ENCODE measurements at places on chromosomes 6 and 20.

- DNase-seq, result no peak
Observed at GRCh38 chr20:13817342-13817741, 32.5 kb downstream of the NDUFAF5 start.

GRCh38 chr6:11689847-11690246 is 88.8 kb downstream of the ADTRP start:
- DNase-seq, result no peak

DNA sequence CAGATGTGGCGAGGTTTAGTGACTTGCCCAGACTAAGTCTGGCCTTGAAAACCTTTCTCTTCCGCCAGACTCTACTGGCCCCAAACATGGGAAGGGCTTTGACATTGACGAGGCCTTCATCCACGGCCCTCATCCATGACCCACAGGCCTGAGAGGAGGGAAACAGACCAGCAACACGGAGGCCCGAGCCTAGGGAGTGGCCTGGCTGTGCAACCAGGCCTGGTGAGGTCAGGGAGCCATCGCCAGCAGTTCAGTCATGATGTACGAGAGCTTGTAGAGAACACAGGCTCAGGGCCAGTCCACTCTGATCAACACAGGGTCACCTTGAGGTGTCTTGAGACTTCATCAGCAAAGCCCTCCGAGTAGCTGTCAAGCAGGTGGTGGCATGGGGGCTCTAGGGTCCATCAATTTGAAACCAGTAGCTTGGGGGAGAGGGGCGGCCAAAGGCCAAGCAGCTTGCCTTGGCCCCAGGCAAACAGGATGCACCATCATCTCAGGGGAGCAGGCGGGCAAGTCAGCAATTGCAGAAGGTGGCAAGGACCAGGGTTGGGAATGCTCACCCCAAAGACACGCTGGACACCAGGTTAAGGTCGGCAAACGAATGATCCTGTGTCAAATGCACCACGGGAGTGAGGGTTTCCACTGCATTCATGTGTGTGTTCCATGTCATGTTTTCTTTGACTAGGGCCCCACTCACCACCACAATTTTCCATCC is 36.1 kb downstream of the GFOD1 start:
- DNase-seq, result no peak

GRCh38 chr6:24205020-24205492 is 79.0 kb downstream of the NRSN1 start:
- peak; percentile 46 for DNase-seq

GRCh38 chr6:26363882-26364701 is 906 bp upstream of the BTN3A2 start:
- DNase-seq, result no peak

- no peak for DNase-seq
Observed at GRCh38 chr6:113185299-113185698, 671.8 kb upstream of the MARCKS start.

GRCh38 chr6:149336609-149336928 is 19.1 kb downstream of the TAB2 start:
- DNase-seq, result no peak

GRCh38 chr20:42125426-42125825 is 507.2 kb upstream of the CHD6 start:
- no peak for DNase-seq

DNA sequence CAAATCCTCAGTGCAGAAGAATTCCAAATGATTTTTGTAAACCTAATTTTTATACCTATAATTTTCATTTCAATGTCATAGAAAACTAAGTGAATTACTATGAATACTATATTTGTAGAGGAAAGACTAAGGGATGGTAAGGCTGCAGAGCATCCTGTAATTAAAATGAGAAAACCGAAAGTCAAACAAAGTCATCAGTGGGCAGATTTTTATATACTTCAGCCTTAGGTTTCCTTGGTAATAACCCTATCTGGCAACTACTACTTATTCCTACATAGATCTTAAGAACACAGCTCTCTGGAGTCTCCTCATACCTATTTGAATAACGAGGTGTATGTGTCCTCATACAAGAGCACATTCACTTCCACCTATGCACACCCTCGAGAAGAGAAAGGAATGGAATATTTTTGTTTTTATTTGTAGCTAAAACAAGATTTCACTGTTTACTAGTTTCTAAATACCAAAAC is 117.9 kb upstream of the SGK1 start:
- no peak for DNase-seq

DNA sequence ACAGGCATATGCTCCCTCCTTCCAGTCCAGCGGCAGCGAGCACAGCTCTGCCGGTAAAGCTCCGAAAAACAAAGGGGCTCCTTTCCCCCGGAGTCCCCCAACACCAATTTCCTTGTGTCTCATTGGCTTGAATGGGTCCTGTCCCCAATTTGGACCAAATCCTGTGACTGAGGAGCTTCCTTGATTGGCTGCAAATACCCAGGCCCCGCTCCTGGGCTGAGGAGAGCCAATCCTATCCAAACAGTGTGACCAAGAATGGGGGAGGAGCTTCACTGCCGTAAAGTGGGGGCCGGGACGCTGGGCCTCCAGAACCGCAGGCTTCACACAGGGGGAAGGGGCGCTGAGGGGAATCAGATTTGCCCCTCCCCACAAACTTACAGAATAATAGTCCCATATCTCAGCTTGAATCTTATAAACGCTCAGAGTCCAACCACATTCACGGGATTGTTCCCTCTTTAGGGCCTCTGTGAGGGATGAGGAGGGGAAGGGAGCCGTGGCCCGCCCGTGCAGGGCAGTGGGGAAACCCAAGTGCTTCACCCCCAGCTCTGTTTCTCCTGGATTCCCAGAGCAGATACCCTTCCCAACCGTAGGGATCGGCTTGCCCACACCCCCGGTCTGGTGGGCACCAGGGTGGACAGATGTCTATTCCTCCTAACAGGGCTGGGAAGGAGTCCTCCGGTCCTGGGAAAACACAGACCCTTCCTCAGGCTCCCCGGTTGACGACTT is 141.0 kb upstream of the MLN start:
- DNase-seq, result no peak

DNA sequence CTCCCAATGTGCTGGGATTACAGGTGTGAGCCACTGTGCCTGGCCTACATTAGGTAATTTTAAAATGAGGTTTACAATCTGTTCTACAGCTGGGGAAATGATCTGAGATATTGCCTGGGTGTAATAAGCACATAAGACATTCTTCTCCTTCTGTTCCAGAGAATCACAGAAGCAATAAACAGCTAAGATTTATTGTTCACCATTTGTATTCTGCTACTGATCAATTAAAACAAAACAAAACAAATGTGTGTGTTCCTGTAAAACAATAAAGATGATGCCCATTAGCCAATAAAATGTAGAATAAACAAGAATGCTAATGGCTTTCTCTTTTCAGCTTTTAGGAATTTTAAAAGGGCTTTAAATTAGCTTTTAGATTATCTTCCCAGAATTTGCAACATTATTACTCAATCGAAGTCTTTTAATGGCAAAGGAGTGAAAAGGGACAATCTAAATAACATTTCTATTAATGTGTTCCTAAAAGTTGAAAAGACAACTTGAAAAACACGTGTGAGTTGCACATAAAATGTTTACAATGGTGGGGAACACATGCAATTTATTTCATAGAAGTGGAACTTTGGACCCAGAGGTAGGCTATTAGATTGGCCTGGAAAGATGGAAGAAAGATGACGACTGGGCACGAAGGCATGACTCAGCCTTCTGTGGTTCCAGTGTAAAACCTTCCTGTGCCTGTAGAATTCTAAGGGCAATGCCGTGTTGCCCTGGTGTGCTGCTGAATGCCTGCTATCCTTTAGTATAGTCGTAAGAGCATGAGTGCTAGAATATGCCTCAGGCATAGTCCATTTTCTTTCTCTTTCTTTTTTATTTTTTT is 29.0 kb upstream of the DEK start:
- no peak for DNase-seq

- DNase-seq, result no peak
Observed at GRCh38 chr20:37411408-37412219, 65.7 kb downstream of the SRC start.

- DNase-seq, result no peak
Observed at GRCh38 chr6:20835315-20836010, 301.2 kb downstream of the CDKAL1 start.

- DNase-seq, result no peak
Observed at GRCh38 chr6:170584954-170585498, 589 bp upstream of the PDCD2 start.

GRCh38 chr6:113292646-113293422 is 564.3 kb upstream of the MARCKS start:
- no peak for DNase-seq

DNA sequence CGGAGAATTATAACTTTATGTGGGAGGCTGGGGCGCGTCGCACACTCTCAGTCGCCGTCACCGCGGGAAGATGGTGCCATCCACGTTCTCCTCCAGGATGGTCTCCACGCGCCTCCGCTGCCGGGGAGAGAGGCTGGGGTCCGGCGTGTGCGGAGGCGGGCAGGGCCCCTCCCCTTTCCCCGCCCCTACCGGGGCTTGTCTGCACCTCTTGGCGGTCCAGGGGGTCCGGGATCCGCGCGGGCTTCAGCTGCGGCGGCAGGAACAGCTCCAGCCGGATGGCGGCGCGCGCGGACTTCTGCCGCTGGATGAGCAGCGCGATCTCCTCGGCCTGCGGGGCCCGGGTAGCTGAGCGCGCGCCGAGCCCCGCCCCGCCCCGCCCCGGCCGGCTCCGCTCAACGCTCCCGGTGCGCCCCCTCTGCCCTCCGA is 807 bp downstream of the LKAAEAR1 start:
- DNase-seq, result peak; percentile 95

DNA sequence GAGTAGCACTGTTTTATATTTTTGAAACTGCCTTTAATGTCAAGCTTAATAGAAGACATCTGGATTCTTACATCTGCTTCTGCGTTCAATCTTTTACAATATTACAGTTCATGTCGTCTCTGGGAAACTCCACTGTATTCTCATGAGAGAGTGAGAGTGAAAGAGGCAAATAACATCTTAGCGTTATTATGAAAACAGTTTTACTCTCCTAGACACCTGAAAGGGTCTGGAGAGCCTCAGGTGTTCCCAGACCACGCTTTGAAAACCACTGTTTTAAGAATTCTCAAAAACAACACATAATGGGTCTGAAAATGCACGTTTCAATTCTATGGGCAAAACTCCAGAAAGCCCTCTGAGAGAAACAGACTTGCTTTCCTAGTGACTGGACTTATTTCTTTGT is 63.3 kb downstream of the ARHGAP18 start:
- DNase-seq, result no peak

GRCh38 chr6:37499433-37500293 is at the start of gene CCDC167:
Gene CCDC167 (minus strand): TSS chr6:37499893. CDS start chr6:37499863, 30 bp downstream.
- DNase-seq, result peak; percentile 96

DNA sequence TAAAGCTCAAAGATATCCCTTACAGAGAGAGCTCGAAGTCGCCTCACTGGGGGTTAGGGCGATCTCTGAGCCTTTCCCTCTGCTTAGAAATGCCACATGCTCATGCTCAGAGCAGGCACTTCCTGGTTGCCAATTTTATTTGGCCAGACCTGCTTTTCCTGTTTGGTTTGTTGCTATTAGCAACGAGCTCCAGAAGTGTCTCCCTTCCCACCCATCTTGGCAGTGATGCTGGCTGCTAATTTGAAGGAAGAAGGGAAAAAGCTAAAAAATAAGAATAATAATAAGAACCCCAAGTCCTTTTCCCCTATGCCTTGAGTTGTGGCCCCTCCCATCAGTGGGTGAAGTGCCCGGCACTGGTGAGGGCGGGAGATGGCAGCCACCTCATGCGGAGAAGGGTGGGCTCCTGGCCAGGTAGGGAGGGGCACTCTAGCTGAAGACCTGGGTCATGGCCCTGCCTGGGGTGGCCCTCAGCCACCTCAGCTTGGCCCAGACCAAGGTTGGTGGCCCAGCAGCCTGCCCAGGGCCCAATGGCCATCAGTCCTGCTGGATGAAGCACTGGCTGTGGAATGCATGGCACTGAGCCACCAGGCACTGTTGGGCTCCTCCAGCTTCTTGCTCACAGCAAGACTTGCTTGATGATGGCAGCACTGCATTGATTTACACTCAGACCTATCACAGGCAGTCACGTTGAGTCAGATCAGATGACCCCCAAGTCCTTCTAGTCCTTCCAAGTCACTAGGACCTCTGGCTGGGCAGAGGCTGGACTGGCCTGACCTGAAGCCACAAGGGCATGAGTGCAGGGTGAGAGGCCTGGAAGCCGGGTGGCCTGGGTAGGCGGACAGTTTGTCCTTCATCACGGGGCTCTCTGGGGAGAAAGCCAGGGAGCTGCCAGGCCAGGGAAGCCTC is 79.0 kb downstream of the SYNJ2 start:
- DNase-seq, result no peak

DNA sequence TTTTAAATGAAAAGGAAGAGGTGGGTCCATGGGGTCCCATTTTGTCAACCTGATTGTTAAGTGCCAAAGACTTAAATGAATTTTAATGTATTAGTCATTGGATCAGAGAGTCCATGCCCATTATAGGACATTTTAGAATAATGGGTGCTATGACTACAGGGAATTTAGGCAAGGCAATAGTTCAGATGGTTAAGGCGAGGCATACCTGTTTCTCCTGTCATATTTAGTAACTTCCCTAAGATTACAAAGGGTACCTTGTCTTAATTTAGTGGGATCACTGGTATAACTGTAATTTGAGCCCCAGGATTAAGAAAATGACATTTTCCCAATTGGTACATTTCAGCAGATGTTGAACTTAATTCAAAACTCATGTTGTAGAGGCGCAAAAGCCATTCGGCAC is 88.7 kb upstream of the RNF24 start:
- DNase-seq, result no peak

- no peak for DNase-seq
Observed at GRCh38 chr6:140436023-140436811, 1061.8 kb upstream of the CITED2 start.

DNA sequence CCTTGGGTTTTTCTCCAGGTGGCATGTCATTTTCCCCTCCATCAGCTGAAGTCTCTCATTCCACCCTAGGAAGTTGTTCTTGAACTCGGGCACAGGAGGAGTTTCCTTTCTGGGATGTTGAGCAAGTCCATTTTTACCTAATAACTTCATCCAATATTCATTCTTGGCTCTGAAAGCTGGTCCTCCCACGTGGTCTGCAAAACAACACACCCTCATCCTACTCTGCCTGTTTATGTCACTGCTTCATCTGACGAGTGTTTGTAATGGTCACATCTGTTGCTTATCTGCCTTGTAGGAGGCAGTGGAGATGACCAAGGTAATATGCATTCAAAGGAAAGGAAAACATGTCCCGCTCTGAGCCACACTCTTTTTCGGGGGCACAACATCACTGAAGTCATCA is 41.7 kb upstream of the AIG1 start:
- DNase-seq, result no peak

- DNase-seq, result no peak
Observed at GRCh38 chr6:91144126-91144525, 557.3 kb upstream of the MAP3K7 start.

GRCh38 chr6:5423251-5423650 is 161.9 kb downstream of the FARS2 start:
- no peak for DNase-seq

GRCh38 chr20:62134735-62135231 is 8.4 kb downstream of the PSMA7 start:
- DNase-seq, result no peak

DNA sequence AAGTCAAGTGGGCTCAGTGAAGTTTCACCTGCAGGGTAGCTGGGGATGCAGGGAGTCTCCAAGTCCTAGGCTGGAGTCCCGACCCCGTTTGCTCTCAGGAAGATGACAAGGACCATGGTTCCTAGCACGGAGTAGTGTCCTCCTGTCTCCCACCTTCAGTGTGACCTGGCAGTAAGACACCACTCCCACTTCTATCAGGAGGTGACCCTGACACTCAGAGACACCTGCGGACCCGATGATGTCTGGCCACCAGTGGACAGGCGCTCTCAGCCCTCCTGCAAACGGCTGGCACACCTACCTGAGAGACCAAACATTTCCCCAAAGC is 1.1 kb downstream of the SOD2 start:
- no peak for DNase-seq
